ENCODE measurements at places on chromosomes 16 and 17.

GRCh38 chr17:305090-305976, 47.3 kb downstream of the RPH3AL start:
- no peak for DNase-seq

- DNase-seq: no peak
Observed at GRCh38 chr17:74212209-74212912, 1.0 kb upstream of the TTYH2 start.

GRCh38 chr17:58215685-58216084, 3.4 kb downstream of the MKS1 start:
- no peak for DNase-seq

- no peak for DNase-seq
Observed at GRCh38 chr16:75035410-75035968, 36.7 kb downstream of the ZNRF1 start.

GRCh38 chr17:7260651-7261378, 1.5 kb downstream of the CLDN7 start:
- DNase-seq: no peak

GRCh38 chr17:8762012-8762411, 3.7 kb upstream of the SPDYE4 start:
- no peak for DNase-seq

- DNase-seq: no peak
Observed at GRCh38 chr16:50980666-50981065, 170.4 kb downstream of the SALL1 start.

GRCh38 chr17:27241346-27241946, 52.5 kb upstream of the WSB1 start:
- no peak for DNase-seq

DNA sequence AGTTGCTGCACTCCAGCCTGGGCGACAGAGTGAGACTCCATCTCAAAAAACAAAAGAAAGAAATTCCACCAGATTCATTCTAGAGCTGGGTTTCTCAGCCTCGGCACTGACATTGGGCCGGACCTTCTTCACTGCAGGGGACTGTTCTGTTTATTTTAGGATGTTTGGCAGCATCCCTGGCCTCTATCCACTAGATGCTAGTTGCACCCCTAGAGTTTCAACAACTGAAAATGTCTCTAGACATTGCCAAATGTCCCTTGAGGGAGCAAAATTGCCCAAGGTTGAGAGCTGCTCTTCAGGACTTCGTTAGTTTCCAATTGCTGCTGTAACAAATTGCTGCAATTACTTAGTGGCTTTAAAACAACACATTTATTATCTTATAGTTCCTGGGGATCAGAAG, 7.2 kb downstream of the EEF2K start:
- DNase-seq: no peak

GRCh38 chr17:3845291-3845620, 790 bp downstream of the NCBP3 start:
- DNase-seq: peak; percentile 14

DNA sequence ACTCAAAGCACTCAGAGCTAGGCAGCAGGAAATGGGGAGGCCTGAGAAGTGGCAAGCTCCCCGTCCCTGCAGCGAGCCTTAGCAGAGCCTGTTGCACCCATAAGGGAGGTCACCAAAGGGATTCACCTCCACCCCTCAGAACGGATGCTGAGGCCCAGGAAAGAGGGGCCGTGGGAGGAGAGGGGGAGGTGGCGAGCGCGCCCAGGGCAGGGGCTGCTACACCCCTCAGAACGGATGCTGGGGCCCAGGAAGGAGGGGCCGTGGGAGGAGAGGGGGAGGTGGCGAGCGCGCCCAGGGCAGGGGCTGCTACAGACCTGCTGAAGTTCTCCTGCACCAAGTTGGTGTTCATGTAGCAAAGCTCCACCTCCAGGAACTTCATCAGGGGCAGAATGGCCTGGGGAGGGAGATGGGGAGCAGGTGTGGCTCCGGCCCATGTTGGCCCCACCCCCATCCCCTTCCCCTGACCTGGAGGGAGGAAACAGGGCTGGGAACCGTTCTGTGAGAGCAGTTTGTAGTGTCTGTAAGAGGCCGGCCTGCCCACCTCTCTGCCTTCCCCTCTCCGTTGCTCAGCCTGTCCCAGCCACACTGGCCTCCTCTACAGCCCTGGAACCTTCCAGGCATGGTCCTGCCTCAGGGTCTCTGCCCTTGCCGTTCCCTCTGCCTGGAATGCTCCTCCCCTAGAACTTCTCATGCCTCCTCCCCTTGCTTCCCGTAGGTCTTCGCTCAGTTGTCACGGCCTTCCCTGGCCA, 11.4 kb downstream of the UNC13D start:
- no peak for DNase-seq

- no peak for DNase-seq
Observed at GRCh38 chr17:10768750-10769251, 35.1 kb downstream of the TMEM238L start.

- no peak for DNase-seq
Observed at GRCh38 chr17:48627118-48627597, 1.0 kb upstream of the HOXB9 start.

- DNase-seq: no peak
Observed at GRCh38 chr16:54437921-54438320, 151.3 kb upstream of the IRX3 start.

DNA sequence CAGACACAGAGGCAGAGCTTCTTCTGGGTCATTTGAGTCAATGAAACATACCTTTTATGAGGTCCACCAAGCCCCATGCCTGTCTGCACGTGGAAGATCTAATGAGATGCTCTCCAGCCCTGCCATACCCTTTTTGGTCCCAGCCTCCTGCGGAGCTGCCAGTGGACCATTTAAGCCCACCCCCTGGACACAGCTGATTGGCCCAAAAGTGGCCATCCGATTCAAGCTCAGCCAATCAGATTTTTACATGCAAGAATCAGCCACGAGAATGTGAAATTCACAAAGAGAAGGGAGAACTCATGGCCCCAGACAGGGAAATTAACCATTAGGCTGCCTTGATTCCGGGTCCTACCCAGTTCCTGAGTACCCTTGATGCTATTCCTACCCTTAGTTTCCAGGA, 231.0 kb upstream of the EEF2KMT start:
- no peak for DNase-seq

GRCh38 chr17:1030684-1031532, 34.0 kb downstream of the TIMM22 start:
- no peak for DNase-seq
